ENCODE measurements at places on chromosomes 12 and 14. TPM values are rescaled to one million over a fixed set of nuclear protein-coding genes. Genes with fewer than 3 reads are reported as not detected.
A peak's percentile ranks its signal among the peaks of the same experiment; 100 is the strongest.

- no peaks in the 10 kb centered on the region for H3K27me3 ChIP-seq
- peaks cover 2% of the 10 kb centered on the region for H3K36me3 ChIP-seq
- no peak overlapping the region for H3K27ac ChIP-seq
- H3K4me3 ChIP-seq, result no peak overlapping the region
Observed at GRCh38 chr12:58286353-58286752, 345.0 kb downstream of the ATP23 start.

DNA sequence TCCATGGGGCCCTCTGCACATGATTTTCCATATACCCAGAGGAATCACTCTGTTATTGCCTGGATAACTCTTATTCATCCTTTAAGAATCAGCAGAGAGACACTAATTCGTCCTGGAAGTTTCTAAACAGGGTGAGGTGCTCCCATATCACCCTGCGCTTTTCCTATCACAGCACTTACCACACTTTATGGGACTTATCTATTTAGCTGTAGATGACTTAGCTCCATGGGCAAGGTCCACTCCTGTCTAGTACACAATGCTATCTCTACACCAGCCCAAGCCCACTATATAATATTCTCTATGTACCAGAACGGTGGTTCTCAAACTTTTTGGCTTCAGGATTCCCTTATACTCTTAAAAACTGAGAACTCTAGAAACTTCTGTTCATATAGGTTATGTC lies 111.7 kb downstream of the EFCAB11 start:
- H3K4me1 ChIP-seq, result no peaks in the 10 kb centered on the region
- H3K27ac ChIP-seq, result no peak overlapping the region
- no peak for DNase-seq
- no peaks in the 10 kb centered on the region for H3K27me3 ChIP-seq

- DNase-seq, result peak; percentile 64
Observed at GRCh38 chr14:77059276-77059915, 30.9 kb upstream of the IRF2BPL start.

DNA sequence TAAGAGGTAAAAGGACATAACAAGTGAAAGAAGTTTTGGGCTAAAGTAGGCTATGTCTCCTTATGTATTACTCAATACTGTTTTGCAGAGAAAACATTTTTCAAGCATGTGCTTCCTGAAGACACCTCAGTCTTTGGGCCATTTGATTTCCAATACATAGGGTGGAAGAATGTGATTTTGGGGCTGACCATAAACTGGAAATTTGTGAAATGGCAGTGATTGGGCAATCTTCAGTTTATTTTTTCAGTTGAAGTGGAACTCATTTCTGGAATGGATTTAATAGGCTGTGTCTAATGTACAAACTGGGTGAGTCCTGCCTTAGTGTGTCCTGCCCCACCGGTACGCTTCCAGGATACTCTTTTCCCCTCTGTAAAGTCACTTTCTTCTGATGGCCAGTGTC lies 2.8 kb upstream of the ACADS start:
- H3K4me3 ChIP-seq, result no peak overlapping the region
- no peaks in the 10 kb centered on the region for H3K27me3 ChIP-seq
- H3K4me1 ChIP-seq, result peaks cover 18% of the 10 kb centered on the region
- no peak overlapping the region for H3K27ac ChIP-seq
- DNase-seq, result no peak

GRCh38 chr14:24160499-24160849 lies 591 bp upstream of the IRF9 start:
- H3K4me3 ChIP-seq, result no peak overlapping the region
- peaks cover 6% of the 10 kb centered on the region for H3K36me3 ChIP-seq
- no peak overlapping the region for H3K27ac ChIP-seq
- peaks cover 13% of the 10 kb centered on the region for H3K4me1 ChIP-seq

GRCh38 chr12:50597200-50598195 lies 92.7 kb downstream of the DIP2B start:
- no peaks in the 10 kb centered on the region for H3K27me3 ChIP-seq
- H3K27ac ChIP-seq, result peak overlapping the region; percentile 46
- DNase-seq, result no peak
- no peaks in the 10 kb centered on the region for H3K36me3 ChIP-seq

CDCA4 gene
- total RNA-seq, result 55.0 TPM

SYNE3 gene
- 0.96 TPM for total RNA-seq

GRCh38 chr12:65609359-65609771 lies 214.9 kb upstream of the HMGA2 start:
- no peaks in the 10 kb centered on the region for H3K36me3 ChIP-seq
- DNase-seq, result no peak
- H3K27me3 ChIP-seq, result no peaks in the 10 kb centered on the region
- no peak overlapping the region for H3K4me3 ChIP-seq
- no peaks in the 10 kb centered on the region for H3K4me1 ChIP-seq
- H3K27ac ChIP-seq, result no peak overlapping the region

DNA sequence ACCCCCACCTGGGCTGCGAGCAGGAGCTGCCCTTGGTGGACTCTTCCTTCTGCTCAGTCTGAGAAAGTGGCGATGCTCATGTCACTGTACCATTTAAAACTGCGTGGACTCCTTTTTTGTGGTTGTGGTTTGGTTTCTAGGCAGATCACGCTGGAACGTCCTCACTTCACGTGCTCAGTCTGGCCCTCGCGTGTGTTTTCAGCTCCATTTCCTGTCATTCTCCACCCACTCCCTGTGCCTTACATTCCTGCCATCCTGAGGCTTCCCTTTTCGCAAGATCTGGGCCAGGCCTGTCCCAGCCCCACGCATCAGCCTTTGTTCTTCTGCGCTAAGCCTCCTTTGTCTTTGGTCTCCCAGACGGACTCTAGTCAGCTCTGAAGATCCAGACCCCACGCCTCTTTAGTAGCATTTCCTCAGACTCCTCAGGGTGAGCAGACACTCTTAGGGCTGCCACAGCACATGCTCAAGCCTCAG lies 105.4 kb downstream of the FBXL14 start:
- peak overlapping the region; percentile 15 for H3K27ac ChIP-seq
- peaks cover 15% of the 10 kb centered on the region for H3K36me3 ChIP-seq
- H3K4me1 ChIP-seq, result peaks cover 12% of the 10 kb centered on the region

DNA sequence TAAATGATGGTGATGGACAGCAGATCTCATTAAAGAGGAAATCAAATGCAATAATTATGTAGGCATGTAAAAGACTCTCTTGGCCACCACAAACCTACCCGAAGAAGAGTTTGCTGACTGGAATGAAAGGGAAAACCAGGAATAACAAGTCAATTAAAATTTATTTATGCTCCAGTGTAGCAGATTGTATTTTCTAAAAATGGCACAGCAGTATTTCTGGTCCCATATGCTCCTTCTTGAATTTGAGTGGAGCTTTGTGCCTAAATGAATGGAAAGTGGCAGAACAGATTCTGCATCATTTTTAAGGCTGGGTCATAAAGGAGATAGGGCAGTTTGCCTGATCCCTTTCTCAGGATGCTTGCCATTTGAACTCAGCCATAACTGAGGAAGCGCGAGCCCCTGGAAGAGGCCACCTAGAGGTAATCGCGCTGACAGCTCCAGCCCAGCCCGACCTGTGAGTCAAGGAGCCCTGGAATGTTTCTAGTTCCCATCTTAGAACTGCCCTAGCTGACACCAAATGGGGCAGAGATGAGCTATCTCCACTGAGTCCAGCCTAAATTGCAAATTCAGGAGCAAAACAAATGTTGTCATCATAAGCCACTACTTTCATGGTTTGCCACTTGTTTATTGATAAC lies 229.2 kb upstream of the TMTC1 start:
- DNase-seq, result no peak
- H3K27ac ChIP-seq, result no peak overlapping the region
- no peaks in the 10 kb centered on the region for H3K27me3 ChIP-seq
- H3K4me3 ChIP-seq, result no peak overlapping the region
- H3K4me1 ChIP-seq, result peaks cover 6% of the 10 kb centered on the region
- H3K36me3 ChIP-seq, result no peaks in the 10 kb centered on the region

GRCh38 chr14:85813040-85813439 lies 283.1 kb downstream of the FLRT2 start:
- no peaks in the 10 kb centered on the region for H3K4me1 ChIP-seq
- no peaks in the 10 kb centered on the region for H3K36me3 ChIP-seq
- no peak overlapping the region for H3K4me3 ChIP-seq
- H3K27me3 ChIP-seq, result no peaks in the 10 kb centered on the region
- no peak overlapping the region for H3K27ac ChIP-seq
- no peak for DNase-seq

LMO3 gene
- total RNA-seq, result 34.1 TPM

GUCY2C gene
- not detected for total RNA-seq

AQP6 gene
- total RNA-seq, result 0.21 TPM

GRCh38 chr12:15534874-15535273 lies 212.6 kb downstream of the PTPRO start:
- no peak overlapping the region for H3K4me3 ChIP-seq
- no peaks in the 10 kb centered on the region for H3K27me3 ChIP-seq
- DNase-seq, result no peak
- no peaks in the 10 kb centered on the region for H3K4me1 ChIP-seq

DNA sequence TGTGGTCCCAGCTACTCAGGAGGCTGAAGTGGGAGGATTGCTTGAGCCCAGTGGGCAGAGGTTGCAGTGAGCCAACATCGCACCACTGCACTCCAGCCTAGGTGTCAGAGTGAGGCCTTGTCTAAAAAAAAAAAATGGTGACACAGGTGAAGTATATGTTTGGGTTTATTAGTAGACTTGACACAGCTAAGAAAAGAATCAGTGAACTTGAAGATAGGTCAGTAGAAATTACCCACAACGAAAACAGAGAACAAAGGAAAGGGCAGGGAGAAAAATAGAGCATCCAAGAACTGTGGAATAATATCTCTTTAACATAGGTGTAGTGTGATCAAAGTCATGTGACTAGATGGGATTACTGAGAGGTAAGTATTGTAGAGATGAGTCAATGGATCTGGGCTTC lies 23.7 kb downstream of the ATF1 start:
- peaks cover 23% of the 10 kb centered on the region for H3K36me3 ChIP-seq
- DNase-seq, result no peak
- H3K27me3 ChIP-seq, result no peaks in the 10 kb centered on the region
- H3K4me3 ChIP-seq, result no peak overlapping the region
- H3K27ac ChIP-seq, result no peak overlapping the region

DNA sequence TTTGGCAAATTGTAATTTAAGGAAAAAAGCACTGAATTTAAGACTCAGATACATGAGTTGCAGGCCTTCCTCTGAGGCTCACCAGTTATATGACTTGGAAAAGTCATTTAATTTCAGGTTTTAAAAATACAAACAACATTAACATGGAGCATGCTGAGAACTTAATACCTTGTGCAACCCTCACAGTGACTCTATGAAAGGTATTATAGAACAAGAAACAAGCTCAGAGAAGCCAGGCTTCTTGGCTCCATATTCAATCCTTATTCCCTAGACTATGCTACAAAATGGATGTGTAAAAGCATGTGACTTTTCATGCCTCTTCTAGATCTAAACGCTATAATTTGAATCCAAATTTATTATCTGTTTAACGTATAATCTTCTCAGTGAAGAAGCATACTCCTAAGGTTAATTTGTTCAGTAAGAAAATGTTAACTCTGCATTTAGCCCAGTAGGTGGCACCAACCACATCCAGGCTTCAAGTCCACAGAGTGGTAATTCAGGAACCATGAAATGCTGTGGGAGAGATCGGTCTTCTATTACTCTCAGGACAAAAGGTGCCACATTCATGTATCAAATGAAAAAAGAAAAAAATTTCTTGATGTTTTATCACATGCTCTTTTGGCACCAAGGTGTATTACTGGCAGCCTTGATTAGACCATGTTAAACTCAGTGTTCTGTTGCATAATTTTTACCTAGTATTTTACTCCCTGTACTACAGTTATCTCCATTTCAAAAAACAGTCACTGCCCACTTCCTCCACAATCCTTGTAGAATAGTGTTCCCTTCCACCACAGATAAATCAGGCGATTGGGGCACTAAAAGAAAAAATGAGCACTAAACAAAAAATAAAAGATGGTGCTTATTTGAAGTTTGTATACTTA lies 9.3 kb downstream of the CCDC196 start:
- H3K27me3 ChIP-seq, result no peaks in the 10 kb centered on the region
- no peak overlapping the region for H3K4me3 ChIP-seq
- no peak overlapping the region for H3K27ac ChIP-seq

- peaks cover 17% of the 10 kb centered on the region for H3K4me1 ChIP-seq
- no peak overlapping the region for H3K4me3 ChIP-seq
- no peak for DNase-seq
- peaks cover 5% of the 10 kb centered on the region for H3K36me3 ChIP-seq
Observed at GRCh38 chr12:89651192-89651591, 57.4 kb downstream of the ATP2B1 start.

GRCh38 chr14:99382781-99383471 lies 97.7 kb downstream of the SETD3 start:
- peaks cover 6% of the 10 kb centered on the region for H3K27me3 ChIP-seq
- no peaks in the 10 kb centered on the region for H3K36me3 ChIP-seq
- H3K4me3 ChIP-seq, result no peak overlapping the region
- no peaks in the 10 kb centered on the region for H3K4me1 ChIP-seq
- H3K27ac ChIP-seq, result peak overlapping the region; percentile 22

DNA sequence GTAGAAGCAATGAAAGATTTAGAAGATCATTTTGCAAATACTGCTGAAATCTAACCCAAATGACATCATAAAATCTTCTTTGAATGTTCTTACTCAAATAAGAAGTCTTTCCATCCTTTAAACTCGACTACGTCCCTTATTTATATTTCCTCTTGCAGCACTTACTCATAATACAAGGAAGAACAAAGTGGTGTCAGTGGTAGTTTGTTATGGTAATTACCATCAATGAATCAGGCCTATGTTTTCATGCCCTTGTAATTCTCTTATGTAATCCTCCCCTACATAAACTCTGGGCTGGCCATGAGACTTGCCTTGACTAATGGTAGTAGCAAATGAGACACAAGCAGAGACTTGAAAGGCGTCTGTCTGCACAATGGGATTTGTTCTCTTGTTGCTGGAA lies 17.0 kb downstream of the EEA1 start:
- no peak for DNase-seq
- no peak overlapping the region for H3K27ac ChIP-seq
- H3K4me1 ChIP-seq, result peaks cover 26% of the 10 kb centered on the region
- H3K36me3 ChIP-seq, result peaks cover 22% of the 10 kb centered on the region
- no peaks in the 10 kb centered on the region for H3K27me3 ChIP-seq

LALBA gene
- total RNA-seq, result not detected

TMPRSS12 gene
- not detected for total RNA-seq

DNA sequence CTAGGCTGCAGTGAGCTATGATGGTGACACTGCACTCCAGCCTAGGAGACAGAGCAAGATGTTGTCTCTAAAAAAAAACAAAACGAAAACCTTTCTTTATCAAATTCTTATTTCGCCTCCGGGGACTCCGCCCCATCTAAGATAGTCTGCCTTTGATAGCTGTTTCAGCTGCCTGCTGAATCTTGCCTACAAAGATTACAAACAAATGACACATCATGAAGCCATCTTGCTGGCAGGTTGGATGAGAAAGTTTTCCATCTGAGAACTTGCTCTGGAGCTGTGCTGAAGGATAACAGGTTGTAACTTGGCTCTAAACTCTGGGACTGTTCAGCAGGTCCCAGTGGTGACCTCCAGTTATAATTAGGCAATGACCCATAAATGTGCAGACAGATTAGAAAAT lies 41.8 kb upstream of the AEBP2 start:
- H3K4me1 ChIP-seq, result peaks cover 7% of the 10 kb centered on the region
- no peak overlapping the region for H3K4me3 ChIP-seq
- H3K27ac ChIP-seq, result no peak overlapping the region
- no peaks in the 10 kb centered on the region for H3K27me3 ChIP-seq

All from neural crest cell (in vitro differentiated cells).